ENCODE measurements at places on chromosomes 4 and X.

GRCh38 chrX:57929373-57929772 lies 19.1 kb upstream of the ZXDA start:
- no peak for DNase-seq

DNA sequence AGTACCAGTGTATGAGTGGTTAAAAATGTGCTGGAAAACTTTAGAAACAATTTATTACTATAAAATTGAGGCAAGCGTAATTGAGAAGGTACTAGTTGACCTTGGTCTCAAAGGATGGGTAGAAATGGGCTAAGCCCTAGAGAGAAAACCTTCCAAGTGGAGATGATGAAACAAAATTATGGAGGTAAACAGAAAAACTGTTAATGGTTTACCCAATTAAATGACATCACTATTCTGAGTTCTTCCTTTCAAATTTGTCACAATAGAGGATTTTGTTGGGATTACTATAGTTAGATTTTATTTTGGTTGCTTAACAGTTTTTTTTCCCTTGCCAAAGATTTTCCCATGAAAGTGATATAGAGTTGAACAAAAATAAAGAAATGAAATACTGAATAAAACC lies 1302.5 kb upstream of the TENM3 start:
- DNase-seq = no peak

DNA sequence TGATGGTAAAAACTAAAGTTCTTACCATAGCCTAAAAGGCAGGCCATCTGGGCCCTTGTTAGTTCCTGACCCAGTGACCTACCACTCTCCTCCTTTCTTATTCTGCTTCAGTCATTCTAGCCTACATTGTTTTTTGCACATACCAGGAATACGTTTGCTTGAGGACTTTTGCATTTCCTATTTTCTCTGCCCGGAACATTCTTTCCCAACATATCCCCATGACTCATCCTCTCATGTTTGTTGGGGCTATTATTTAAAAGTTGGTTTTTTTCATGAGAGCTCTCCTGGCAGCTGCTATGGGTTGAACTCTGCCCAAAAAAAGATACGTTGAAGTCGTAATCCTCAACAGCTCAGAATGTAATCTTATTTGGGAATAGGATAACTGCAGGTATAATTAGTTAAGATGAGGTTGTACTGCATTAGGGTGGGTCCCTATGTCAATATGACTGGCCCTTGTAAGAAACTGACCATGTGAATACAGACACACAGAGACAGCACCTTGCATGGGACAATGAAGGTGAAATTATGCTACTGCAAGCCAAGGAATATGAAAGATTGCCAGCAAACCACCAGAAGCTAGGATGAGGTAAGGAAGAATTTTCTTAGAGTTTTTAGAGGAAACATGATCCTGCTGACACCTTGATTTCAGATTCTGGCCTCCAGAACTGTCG lies 138.3 kb upstream of the PDHA2 start:
- DNase-seq = no peak

- DNase-seq = no peak
Observed at GRCh38 chr4:80424225-80424581, 88.7 kb downstream of the CFAP299 start.

DNA sequence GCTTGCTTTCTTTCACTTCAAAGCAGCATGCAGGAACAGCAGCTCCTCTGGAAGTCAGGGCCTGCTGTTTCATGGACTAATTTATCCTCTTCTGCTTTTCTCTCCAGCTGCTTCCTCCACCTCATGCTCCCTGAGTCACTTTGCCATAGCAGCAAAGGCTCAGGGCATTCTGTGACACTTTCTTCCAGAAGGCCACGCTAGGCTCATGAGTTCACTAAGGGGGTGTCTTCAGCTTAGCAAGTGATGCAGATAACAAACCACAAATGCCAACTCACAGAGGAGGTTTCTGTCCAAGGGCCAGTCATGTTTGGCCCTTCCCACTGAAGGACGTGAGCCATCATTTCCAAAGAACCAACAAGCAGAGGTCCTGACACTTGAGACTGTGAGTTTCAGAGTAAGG lies 200.2 kb downstream of the ADGRA3 start:
- DNase-seq = no peak
